Eye (tissue), 1 donor: ENCODE measurements at places on chromosomes 3 and 15.

DNA sequence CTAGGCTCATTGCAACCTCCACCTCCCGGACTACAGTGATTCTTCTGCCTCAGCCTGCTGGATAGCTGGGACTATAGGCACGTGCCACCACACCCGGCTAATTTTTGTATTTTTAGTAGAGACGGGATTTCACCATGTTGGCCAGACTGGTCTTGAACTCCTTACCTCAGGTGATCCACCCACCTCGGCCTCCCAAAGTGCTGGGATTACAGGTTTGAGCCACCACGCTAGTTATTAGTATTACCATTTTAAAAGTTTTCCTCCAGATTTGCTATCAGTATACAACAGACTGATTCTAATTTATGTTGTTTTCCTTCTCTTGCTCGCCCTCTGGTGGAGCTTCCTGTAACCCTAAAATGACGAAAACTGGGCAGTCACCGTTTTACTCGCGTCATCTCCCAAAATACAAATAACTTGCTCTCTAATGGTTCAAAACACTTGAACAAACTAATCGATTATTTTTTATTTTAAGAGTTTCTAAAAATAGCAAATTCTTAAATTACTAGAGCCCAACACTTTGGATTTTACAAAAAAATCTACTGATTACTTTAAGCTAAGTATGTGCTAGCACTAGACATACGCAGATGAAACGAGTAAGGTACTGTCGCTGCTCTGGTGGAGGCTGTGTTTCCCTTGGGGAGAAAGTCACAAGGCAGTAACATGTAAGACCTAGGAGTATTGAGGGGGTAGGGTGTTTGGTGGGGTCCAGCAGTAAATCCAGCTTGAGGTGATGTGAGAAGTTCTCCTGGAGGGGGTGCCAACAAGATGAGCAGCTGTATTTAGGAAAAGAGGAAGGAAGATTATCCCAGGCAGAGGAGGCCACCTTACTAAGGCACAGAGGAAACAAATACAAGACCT lies 203.3 kb downstream of the MBNL1 start:
- DNase-seq: peak; percentile 70

- no peak for DNase-seq
These were observed 92.1 kb downstream of the ASB7 start for GRCh38 chr15:100694381-100695021.

- no peak for DNase-seq
These were observed 58.5 kb downstream of the RPL22L1 start for GRCh38 chr3:170811515-170811914.

GRCh38 chr15:37819191-37819590 lies 115.2 kb upstream of the TMCO5A start:
- DNase-seq: no peak

DNA sequence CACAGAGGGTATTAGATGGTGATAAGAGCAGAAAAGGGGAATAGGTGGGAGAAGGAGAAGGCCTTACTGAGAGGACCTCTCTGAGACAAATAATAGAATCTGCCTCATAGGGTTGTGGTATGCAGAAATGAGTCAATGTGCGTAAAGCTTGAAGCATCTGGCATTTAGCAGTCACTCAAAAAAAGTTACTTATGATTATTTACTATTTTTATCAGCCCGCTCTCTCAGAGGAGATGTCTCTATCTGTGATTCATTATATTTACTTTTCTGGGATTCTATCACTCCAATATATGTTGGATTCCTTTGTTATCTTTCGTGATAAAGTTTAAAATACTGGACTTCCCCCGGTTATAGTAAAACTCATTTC lies 4.6 kb upstream of the TM4SF1 start:
- no peak for DNase-seq

DNA sequence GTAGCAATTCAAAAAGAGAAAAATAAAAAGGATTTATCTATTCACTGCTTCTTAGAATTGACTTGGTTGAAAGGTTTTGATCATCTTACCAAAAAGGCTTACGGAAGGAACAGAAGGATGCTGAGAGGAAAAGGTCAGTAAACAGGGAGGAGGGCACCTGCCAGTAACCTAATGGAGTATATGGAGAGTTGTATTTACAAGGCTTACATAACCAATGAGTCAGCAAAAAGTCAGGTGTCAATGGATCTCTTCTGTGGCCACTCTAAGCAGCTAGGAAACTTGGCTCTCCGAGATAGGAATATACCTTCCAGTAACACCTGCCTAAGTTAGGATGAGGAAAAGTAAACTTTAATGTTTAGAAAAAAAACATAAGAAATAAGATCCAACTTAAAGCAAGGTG lies 80.5 kb upstream of the PLXND1 start:
- no peak for DNase-seq

DNA sequence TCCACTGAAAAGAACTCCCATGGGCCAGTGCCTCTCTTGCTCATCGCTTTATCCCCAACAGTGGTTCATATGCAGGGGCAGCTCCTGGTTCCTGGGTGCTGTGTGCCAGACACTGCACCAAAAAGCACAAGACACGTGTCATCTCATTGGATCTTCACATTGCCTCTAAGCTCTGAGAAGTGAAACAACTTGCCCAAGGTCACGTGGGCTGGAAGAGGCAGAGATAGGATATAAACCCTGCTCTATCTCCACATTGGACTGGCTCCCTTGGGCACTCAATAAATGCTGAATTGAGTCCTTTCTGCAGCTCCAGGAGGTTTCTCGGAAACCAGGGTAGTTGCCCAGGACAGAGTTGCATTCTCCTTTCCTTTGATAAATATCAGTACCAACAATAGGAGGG lies 88.1 kb downstream of the SRGAP3 start:
- no peak for DNase-seq

- no peak for DNase-seq
These were observed 19.7 kb downstream of the ALPK3 start for GRCh38 chr15:84836844-84837243.

DNA sequence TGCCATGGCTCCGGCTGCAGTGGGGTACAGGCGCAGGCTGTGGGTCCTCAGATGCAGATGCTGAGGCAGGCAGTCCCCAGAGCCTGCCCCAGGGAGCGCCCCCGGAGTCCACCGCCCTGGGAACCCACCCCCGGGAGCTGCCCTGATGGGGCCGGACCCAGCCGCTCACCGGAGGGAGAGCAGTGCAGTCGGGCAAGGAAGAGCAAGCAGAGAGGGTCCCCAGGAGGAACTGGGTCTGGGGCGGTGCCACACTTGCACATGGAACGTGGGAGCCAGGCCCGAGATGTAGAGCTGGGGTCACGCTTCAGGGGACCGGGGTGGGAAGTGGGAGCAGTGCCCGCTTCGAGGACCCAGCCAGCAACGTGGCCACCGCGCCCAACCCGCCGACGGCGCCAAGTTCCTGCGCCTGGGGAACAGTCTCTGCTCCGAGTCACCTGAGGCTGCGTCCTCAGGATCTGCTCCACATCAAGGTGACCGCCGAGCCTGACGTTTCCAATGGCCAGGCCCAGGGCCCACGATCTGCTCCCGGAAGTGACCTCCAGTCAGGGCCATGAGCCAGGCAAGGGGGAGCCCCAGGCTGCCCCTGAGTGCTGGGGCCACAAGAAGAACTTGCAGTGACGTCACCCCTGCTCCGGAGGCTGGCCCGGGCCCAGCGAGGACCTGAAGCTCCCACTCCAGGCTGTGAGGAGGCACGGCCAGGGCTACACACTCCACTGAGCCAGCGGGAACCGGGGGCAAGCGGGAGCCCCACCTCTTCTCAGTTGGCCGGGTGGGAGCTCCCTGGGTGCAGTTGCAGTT lies 27.0 kb upstream of the TFG start:
- no peak for DNase-seq

DNA sequence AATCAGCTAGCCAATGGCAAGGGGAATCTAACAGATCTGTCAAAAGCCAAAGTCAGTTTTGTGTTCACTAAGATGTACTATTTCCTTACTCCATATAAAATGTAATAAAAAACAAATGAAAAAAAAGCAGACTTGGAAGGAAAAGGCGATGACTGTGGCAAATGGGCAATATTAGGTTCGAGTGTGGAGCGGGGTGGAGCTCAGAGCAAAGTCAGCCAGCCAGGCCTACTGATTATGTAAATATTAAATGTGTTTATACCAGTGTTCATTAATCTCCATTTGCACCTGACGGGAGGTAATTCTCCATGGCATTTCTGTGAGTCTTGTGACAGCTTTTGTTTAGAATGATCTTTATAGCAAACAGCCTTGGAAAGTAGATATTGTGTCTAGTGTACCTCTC lies 96.2 kb upstream of the KCNMB2 start:
- DNase-seq: no peak

GRCh38 chr3:47001731-47002170 lies 22.3 kb downstream of the NBEAL2 start:
- DNase-seq: no peak
